ENCODE measurements at places on chromosomes 7 and 10. TPM values are rescaled to one million over a fixed set of nuclear protein-coding genes. Genes with fewer than 3 reads are reported as not detected.

GRCh38 chr7:46576950-46577349 lies 655.9 kb upstream of the IGFBP3 start:
- DNase-seq, result no peak

DNA sequence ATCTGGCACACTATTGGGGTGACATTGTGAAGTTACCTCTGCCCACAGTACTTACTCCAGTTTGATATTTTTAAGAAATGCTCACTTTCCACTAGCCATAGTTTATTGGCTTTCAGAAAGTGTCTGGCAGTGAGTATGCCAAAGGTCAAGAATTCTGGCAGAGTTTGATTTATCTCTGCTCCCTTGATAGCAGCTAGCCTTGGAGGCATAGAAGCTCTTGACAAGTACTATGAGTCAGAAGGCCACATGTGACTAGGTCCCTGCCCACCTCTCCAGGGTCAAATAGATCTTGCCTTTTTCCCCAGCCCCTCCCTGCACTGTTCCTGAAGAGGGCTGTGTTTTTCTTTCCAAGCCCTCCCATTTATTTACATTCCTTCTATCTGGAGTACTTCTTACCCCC lies 202.2 kb downstream of the AUTS2 start:
- no peak for DNase-seq

GRCh38 chr7:70456719-70457118 lies 675.2 kb upstream of the GALNT17 start:
- no peak for DNase-seq

DNA sequence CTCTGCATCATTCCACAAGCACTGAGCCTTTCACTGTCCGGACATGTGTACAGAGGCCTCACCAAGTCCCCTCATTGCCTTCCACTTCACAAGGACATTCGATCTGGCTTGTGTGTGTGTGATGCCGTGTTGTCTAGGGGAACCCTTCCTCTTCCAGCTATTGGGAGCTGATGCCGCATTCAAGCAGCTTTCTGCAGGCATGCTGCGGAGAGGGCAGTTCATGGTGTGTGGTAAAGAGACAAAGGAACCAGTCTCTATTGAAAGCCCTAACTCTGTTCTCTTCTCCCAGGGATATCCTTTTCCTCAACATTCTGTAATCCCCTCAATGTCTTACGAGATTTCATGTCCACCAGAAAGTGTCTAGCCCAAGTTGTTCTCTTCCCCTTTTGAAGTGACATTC lies 141.6 kb downstream of the ALOX5 start:
- DNase-seq, result no peak

DNA sequence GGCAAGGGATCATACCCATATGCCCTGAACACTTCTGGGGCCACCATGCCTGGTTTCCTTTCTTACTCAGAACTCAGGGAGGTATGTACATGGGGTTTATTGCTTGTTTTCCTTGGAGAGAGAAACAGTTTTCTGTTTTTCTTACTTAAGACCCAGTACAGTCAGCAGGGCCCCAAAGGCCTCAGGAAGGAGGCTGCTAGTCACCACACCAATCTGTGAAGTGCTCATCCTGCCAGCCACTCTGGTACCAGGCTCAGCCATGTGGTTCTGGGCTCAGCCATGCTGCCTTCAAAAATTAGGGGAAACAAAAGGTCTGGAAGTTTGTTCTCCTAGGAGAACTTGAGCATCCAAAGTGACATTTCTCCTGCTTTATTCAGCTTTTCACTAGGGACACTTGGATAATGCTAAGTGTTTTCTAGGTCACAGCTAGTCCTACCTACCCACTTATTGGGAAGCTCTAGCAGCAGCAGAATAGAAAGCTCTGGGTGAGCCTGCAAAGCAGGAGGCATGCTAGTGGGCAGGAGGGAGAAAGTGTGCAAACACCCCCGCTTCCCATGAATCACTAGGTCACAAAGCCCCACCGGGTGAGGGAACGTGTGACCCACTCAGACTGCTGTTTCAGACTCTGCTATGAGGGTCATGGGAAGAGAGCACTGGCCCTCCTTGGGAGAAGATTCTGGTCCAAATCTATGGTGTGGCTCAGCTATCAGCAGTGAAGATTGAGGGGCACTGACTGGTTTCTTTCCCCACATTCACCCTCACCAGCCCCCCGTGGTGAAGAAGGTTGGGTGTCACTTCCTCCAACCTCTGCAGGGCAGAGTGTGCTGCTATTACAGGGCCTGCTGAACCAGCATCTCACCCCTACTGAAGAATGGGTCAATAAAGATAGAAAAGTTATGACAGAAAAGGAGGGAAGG lies 23.9 kb downstream of the NUDCD3 start:
- DNase-seq, result no peak

- DNase-seq, result peak; percentile 51
Measured at GRCh38 chr10:63425512-63425911, 40.3 kb downstream of the JMJD1C start.

The IFIT2 gene
- total RNA-seq, result 0.58 TPM

The KIAA1217 gene
- total RNA-seq, result 48.7 TPM

The SUV39H2 gene
- 16.0 TPM for total RNA-seq

- DNase-seq, result no peak
Measured at GRCh38 chr7:80199051-80199450, 64.4 kb downstream of the GNAI1 start.

DNA sequence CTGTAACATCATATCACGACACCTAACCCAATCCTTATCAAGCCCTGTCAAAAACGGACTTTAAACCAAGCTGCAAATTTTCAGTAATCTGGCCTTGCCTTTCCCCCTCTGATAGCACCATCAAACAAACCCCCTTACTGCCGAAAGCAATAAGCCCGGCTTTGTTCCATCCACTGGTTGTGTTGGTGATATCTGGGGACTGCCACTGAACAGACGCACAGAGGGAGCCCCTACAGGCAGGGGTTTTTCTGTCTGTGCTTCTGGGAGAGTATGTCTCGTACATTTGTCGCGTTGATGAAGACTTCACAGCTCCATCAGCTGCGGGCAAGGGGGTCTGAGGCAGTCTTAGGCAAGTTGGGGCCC lies 550 bp upstream of the PLAU start:
- no peak for DNase-seq

DNA sequence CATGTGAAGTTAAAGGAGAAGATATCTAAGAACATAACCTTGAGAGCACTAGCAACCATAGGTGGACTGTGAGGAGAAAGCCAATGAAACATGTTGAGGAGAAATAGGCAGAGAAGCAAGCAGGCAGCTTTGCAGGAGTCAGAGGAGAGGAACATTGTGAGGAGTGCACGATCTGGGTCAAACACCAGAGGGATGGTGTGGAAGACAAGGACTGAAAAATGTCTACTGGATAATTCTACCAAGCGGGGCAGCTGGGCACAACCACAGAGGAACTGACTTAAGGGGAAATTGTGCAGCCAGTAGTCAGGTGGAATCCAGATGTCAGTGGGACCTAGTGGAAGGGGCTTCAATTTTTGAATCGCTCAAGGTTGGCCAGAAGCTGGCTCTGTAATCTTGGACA lies 111.9 kb upstream of the LANCL2 start:
- no peak for DNase-seq

- no peak for DNase-seq
Measured at GRCh38 chr10:89274928-89275327, 23.4 kb upstream of the LIPA start.

- DNase-seq, result peak; percentile 81
Measured at GRCh38 chr7:66353547-66353946, 148.4 kb downstream of the TPST1 start.

GRCh38 chr10:69726850-69727249 lies 74.9 kb upstream of the COL13A1 start:
- no peak for DNase-seq

The ZPBP gene
- not detected for total RNA-seq

DNA sequence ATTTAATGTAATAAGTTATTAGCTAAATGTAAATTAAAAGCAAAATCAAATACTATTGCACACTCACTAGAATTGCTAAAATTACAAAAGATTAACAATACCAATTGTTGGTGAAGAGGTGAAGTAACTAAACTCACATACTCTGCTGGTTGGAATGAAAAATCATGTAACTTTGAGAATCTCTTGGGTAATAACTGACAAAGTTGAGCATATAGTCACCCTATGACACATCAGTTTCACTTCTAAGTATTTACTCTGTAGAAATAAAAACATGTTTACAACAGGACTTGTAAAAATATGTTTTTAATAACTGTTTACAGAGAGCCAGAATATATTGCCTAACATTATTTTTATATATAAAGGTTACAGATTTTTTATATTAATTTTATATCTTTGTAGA lies 33.6 kb downstream of the CNTNAP2 start:
- DNase-seq, result peak; percentile 4

The NUB1 gene
- 59.6 TPM for total RNA-seq

The KLF14 gene
- total RNA-seq, result not detected

GRCh38 chr7:109879287-109879828 lies 1211.6 kb upstream of the LRRN3 start:
- DNase-seq, result no peak

The HEPACAM2 gene
- not detected for total RNA-seq

DNA sequence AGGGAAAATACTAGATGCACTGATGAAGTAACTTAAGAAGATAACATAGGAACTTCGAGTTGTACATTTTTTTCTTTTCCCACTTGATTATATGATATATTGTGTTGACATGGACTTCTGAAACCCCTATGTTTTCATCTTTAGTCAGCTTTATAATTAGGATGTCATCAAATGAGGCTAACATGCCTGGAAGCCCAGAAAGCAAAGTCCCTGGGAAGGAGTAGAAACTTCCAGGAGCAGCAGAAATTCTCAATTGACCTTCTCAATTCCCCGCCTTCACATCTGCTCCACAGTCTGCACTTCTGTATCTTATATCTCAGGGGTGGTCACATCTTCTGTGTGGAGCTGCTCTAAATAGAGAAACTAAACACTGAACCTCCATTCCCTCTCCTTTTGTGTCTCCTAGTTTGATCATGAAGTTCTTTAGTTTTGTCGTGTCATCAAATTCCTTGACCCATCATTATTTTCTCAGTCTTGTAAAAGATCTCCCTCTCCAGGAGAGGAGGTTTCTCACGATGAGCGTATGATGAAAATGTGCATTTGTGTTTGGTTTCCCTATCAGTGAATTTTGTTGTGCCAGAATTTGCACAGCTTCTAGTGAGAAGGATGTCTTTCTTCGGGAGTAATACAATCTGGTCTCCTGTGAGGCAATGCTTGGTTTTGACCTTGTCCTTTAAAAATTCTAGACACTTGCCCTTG lies 303.3 kb downstream of the SUGCT start:
- DNase-seq, result no peak

The SHH gene
- total RNA-seq, result not detected

The HABP2 gene
- total RNA-seq, result not detected

The TMEM270 gene
- total RNA-seq, result not detected

DNA sequence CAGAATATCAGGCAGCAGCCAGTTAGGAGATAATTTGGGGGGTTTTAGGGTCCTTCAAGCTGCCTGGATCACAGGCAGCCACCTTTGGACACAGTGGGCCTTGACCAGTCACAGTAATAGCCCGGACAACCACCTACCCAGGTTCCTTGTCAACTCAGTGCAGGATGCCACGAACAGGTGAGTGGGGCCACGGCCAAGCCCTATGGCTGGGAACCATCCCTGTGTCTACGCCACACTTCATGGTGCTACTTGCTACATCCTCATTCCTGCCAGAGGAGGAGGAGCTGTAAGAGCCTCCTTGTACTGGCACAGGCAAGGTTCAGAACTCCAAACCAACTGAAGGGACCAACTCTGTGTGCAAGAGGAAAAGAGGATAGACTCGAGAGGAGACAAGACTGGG lies 19.9 kb downstream of the ITPRIP start:
- no peak for DNase-seq

DNA sequence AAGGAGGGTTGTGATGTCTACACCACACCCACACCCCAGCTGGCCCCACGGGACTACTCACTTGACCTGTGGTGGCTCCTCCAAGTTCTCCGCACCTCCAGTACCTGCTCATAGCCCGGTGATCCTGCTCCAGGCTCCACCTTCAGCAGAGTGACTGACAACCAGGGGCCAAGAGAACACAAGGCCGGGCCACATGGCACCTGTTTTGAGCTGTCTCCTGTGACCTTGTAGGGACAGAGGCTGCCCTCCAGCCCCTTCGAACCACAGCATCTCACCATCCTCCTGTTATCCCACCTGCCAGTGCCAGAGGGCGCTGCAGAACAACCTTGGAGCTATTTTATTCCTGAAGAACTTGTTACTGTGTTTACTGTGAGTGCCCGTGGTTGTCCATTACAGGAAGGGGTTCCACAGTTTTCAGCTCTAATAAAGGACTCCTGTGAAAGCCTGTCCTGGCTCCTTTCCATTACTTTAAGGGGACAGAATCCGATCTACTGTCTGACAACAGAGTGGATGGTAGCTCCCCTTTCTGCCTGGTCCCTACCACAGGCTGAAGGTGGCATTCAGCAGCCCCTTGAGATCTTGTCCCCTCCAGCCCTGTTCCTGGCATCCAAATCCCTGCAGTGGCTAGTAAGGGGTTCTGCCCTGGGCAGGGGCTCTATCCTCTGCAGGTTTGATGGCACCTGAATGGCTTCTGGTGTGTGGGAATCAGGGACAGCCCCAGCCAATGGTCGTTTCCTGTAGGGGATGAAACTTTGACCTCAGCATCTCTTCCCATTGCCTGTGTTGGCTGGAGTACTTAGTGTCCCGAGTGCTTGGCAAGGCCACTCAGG lies 50.8 kb downstream of the C10orf120 start:
- peak; percentile 68 for DNase-seq

The LIPM gene
- total RNA-seq, result not detected

- DNase-seq, result no peak
Measured at GRCh38 chr7:156545979-156546378, 94.6 kb upstream of the RNF32 start.

GRCh38 chr7:71854546-71855397 lies 557.4 kb downstream of the CALN1 start:
- no peak for DNase-seq

The ARHGEF5 gene
- 54.7 TPM for total RNA-seq

- DNase-seq, result peak; percentile 14
Measured at GRCh38 chr7:80139236-80139635, 4.6 kb downstream of the GNAI1 start.

The STMP1 gene
- 37.0 TPM for total RNA-seq

The IGFBP1 gene
- not detected for total RNA-seq

DNA sequence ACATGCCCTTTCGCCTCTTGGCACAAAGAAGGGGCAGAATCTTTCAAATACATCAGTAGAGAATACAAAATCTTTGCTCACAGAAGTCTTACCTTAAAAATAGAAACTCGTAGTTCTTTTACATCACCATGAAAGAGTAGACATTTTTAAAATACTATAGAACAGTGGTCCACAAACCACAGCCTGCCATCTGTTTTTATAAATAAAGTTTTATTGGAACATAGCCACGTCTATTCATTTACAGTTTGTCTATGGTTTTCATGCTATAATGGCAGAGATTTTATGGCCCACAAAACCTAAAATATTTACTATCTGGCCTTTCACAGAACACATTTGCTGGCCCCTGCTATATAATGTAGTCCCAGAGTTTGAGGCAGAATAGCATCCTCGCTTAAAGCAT lies 46.1 kb upstream of the CABCOCO1 start:
- no peak for DNase-seq

The OR2A1 gene
- not detected for total RNA-seq
